ENCODE measurements at places on chromosomes 7 and 10.

- no peaks in the 10 kb centered on the region for H3K27me3 ChIP-seq
- no peak for DNase-seq
- H3K4me3 ChIP-seq, result no peak overlapping the region
Observed at GRCh38 chr10:14409856-14410458, 79.2 kb upstream of the FRMD4A start.

DNA sequence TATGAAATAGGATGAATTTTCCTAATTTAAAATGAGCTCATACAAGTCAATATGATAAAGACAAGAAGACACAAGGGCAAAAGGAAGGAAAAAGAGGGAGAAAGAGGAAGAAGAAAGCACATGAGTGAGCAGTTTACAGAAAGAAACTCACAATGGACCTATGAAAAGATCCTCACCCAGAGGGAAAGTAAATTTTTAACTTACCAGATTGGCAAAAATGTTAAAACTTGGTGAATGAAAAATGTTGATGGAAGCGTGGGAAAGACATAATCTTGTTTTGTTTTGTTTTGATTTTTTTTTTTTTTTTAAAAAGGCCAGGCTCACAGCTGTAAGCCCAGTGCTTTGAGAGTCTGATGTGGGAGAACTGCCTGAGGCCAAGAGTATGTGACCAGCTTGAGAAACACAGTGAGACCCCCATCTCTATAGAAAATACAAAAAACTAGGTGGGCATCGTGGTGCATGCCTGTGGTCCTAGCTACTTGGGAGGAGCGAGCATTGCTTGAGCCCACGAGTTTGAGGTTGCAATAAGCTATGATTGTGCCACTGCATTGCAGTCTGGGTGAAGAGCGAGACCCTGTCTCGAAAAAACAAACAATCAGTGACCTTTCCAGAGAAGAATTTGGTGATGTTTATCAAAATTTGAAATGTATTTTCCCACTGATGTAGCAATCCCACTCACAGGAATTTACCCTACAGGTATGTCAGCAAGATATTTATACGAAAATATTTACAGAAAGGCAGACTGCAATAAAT, 152.9 kb upstream of the ASAH2 start:
- no peaks in the 10 kb centered on the region for H3K36me3 ChIP-seq
- no peak overlapping the region for H3K27ac ChIP-seq
- no peaks in the 10 kb centered on the region for H3K27me3 ChIP-seq
- H3K4me1 ChIP-seq, result no peaks in the 10 kb centered on the region
- no peak for DNase-seq

DNA sequence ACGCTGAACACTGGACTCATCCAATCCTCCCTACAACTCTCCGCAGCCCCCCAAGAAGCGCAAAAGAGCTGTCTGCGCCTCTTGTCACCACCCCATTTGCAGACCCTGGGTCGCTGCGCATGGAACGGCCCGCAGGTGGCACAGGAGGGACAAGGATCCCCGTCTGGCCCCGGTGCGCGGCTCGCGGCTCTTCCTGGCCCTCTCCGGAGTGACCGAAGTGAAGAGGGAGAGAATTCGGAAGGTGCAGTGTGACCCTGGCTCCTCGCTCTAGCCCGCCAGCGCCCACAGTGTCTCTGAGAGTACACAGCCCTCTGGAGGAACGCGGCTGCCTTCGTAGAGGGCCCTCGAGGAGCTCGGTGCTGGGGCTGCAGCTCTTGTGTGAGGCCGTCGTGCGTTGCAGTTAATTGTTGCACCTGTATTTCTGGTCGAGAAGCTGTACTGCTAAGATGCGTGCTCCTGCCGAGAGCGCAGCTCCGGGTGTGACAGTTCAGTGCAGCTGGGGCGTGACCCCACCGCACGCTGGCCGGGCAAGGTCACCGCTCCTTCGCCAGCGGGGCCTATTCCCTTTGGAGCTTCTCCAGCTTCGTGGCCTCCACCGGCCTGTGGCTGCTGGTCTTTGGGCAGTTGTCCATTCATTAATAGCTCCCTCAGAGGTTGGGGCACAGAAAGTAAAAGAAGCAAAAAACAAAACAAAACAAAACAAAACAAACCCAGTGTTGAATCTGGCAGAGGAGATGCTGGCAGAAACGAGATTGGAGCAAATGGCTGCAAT, 119.0 kb downstream of the SEC23IP start:
- no peaks in the 10 kb centered on the region for H3K4me1 ChIP-seq
- H3K4me3 ChIP-seq, result no peak overlapping the region
- no peak for DNase-seq
- no peaks in the 10 kb centered on the region for H3K36me3 ChIP-seq

- H3K27ac ChIP-seq, result no peak overlapping the region
- H3K36me3 ChIP-seq, result no peaks in the 10 kb centered on the region
- no peak for DNase-seq
- no peak overlapping the region for H3K4me3 ChIP-seq
Observed at GRCh38 chr7:105478606-105479005, 43.5 kb downstream of the PUS7 start.

GRCh38 chr7:14833707-14834106, 68.8 kb downstream of the DGKB start:
- no peaks in the 10 kb centered on the region for H3K36me3 ChIP-seq
- no peak overlapping the region for H3K27ac ChIP-seq

- H3K36me3 ChIP-seq, result no peaks in the 10 kb centered on the region
- DNase-seq, result peak; percentile 5
- no peak within 1 kb of the TSS for H3K27ac ChIP-seq
- peaks cover 6% of the 10 kb centered on the region for H3K4me1 ChIP-seq
Observed at GRCh38 chr7:137846827-137847567, at the start of gene DGKI. Gene DGKI (minus strand): TSS chr7:137846974.

GRCh38 chr10:45657033-45657926, 15.3 kb downstream of the ZFAND4 start:
- no peak overlapping the region for H3K4me3 ChIP-seq
- H3K36me3 ChIP-seq, result no peaks in the 10 kb centered on the region
- H3K27me3 ChIP-seq, result no peaks in the 10 kb centered on the region
- H3K4me1 ChIP-seq, result no peaks in the 10 kb centered on the region
- no peak for DNase-seq

- no peak for DNase-seq
- no peak overlapping the region for H3K4me3 ChIP-seq
- H3K27ac ChIP-seq, result no peak overlapping the region
Observed at GRCh38 chr7:155287284-155287935, 10.3 kb upstream of the INSIG1 start.

DNA sequence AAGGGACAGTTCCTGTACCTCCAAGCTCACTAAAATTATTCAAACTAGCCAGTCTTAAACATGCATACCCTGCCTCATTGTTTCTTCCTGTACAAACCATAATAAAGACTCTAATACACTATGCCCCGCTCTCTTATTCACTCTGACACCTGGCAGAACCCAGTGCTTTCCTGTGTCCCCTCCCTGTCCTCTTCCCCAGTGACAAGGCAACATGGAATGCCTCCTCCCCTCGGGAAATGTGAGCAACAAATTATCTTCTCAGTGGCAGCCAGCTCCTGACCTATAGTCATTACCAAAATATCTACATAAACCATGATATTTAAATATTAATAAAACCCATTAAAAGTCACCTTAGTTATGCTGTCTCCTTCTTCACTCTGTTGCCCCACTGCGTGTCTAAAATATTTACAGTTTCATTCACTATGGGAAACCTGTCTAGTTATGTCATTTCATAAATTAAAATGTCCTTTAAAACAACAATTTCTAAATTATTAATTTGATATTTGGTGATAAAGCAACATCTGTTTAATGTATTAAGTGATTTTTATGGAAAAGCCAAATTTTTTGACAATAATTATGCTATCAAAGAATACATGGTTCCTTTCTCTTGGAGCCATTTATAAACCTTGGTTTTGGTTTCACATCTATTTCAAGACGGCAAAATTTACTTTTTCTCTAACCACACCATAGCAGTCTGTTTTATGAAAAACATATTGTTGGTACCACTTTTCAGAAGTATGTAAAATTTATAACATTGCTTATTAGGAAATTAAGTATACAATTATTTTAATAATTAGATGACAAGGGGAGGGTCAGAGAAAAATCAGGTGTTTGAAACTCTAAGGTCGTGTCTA, 1355.2 kb downstream of the XPNPEP1 start:
- H3K36me3 ChIP-seq, result no peaks in the 10 kb centered on the region
- no peak overlapping the region for H3K4me3 ChIP-seq

DNA sequence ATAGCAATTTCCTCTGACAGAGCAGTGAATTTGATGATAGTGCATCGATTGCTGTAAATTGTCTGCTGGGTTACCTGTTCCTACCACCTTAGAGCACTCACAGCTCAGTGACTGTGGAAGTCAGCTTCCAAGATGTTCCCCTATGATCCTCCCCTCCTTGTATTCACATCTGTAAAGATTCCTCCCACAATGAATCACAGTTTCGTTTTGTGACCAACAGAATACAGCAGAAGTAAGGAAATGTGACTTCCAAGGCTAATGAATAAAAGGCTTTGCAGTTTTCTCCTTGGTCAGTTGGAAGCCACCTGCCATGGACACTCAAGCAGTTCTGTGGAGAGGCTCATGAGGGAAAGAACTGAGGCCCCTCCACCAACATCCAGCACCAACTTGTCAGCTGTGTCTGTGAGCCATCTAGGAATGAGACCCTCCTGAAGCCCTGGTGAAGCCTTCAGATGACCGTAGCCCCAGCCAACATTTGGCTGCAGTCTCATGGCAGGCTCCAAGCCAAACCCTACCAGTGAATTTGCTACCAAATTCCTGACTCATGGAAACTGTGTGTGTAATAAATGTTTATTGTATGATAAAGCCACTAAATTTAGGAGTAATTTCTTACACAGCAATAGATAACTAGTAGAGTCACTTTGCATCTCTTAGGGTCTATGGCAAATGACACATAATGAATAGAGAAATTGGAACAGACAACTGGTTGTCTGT, 309.5 kb upstream of the NPVF start:
- H3K27me3 ChIP-seq, result no peaks in the 10 kb centered on the region
- H3K4me3 ChIP-seq, result no peak overlapping the region
- H3K27ac ChIP-seq, result no peak overlapping the region
- peaks cover 7% of the 10 kb centered on the region for H3K4me1 ChIP-seq
- no peaks in the 10 kb centered on the region for H3K36me3 ChIP-seq
